GM20000 (cell line): ENCODE measurements at places on chromosomes 3 and 15.

- peak; percentile 60 for DNase-seq
Observed at GRCh38 chr3:170044795-170045244, 7.0 kb downstream of the GPR160 start.

DNA sequence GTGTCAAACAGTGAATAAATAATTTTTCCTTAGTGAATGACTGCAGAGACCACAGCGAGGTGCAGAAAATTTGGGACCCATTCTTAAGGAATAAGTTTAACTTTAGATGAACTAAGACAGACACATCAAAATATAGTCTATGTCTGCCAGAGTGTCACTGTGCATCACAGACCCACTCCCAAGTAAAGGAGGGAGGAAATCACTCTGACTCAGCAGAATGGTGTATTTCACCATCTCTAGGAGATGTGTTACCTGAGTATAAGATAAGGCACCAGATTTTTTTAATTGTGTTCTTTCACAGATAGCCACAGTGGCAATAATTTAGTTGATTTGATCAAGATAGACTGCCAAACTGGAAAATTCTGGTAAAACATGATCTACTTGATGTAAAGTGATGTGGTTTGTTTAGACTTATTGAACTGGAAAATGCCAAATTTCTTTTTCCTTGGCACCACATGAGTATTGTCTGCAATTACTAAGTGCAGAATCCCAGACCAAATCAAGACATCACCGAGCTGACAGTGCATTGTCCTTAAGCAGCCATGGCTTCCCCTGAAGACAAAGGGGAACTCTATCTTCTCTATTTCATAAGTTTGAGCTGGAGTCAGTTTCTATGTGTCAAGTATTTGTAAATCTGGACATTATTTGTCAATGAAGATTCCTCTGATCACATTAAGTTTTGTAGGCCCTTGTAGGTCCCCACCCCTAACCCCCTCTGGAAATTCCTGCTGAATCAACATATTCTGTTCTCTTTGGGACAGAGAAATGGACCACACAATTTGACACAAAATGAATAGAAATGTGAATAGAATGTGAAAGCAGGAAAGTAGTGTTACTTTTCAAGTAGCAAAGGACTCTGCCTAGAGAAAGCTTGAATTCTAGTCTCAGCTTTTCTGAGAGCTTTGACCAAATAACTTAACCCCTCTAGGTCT is 47.6 kb downstream of the TIPARP start:
- no peak for DNase-seq

DNA sequence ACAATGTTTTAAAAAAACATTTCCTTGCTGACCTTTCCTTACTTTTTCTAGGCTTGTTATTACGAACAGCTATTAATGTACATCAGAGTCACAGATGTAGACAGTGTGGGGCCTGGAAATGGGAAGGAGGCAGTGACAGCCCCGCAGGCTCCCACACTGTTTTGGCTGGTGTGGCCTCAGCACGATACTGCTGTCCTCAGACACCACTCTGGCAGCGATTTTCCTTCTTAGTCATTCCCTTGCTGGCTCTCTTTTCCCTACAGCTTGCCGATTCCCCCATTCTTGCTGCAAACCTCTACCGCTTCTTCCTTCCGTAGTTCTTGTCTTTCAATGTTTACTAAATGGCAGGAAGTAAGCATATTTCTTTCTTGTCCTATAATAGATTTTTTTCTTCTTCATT is 113.1 kb downstream of the ABI3BP start:
- no peak for DNase-seq

DNA sequence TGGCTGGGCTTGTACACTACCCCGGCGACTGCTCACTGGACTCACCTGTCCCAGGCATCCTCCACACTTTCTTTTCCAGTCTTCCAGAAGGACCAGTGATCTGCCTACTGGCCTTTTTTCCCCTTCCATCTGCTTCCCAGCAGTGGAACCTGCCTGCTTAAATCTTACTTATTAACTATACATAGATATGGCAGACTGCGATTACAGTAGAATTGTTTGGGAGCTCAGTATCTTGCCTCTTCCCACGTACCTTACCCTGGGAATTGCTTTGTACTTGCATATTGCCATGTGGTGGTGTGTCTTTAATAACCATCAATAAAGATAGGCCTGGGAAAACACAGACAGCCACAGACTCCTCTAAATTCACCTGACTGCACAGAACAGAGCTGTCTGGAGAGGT is 11.8 kb upstream of the HES1 start:
- no peak for DNase-seq

- no peak for DNase-seq
Observed at GRCh38 chr15:88529021-88529630, 17.4 kb downstream of the DET1 start.
